Astrocyte of the cerebellum (primary cell): ENCODE measurements at places on chromosomes 1 and 21.

- DNase-seq, result peak; percentile 52
These were observed 64.6 kb downstream of the IER5 start for GRCh38 chr1:181152892-181153633.

GRCh38 chr1:162861625-162862024 is 650 bp upstream of the CCDC190 start:
- DNase-seq, result no peak

DNA sequence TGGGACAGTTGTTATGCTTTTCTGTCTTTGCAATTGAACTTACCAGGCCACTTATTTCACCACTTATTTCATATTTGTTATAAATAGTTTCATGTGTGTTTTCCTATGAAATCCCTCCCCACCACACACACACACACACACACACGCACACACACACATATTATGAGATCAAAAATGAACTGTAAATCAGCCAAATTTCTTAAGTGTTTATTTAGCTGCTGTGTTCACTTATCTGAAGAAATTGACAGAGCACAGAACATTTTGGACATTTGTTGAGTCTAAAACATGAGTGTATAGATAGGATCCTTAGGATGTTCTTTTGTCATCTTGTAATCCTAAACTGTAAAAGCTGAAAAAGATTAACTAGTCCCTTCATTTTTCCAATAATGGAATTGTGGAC is 7.8 kb upstream of the TNFSF18 start:
- no peak for DNase-seq

GRCh38 chr1:85343612-85344255 is 67.3 kb upstream of the BCL10 start:
- DNase-seq, result no peak

DNA sequence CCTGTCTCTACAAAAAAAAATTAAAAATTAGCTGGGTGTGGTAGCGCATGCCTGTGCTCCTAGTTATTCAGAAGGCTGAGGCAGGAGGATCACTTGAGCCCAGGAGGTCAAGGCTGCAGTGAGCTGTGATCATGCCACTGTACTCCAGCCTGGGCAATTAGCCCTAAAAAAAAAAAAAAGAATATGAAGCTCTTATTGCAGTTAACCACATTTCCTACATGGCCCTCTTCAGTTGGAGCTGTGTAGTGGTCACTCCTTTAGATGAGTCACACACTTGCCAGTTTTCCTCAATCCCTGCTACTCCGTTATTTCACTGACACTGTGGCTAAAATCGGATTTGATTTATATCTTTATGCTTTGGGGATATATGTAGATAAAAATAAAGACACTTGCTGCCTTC is 11.8 kb downstream of the NFYC start:
- DNase-seq, result peak; percentile 75

DNA sequence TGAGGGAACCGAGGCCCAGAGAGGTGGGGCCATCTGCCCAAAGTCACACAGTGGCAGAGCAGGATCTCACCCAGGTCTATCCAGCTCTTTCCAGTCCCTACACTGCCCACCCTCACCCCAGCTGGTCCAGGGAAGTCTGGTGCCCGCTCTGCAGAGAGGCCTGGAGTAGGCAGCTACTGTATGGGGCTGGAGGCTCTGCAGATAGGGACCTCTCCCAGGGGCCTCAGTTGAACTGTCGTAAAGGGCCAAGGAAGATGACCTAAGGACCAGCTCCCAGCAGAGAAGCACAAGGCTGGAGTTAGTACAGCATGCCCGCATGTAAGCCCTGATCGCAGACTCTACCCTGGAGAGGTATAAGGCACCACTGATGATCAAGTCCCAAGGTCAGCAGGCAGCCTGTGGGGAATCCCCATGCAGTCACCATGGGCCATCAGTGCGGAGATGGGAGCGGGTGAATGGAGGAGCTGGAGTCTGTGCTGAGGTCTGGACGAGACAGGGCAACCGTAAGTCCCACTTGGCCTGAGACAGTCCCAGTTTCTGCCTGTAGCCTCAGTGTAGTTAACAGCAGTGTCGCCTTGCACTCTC is 320.2 kb downstream of the MATN1 start:
- DNase-seq, result no peak

DNA sequence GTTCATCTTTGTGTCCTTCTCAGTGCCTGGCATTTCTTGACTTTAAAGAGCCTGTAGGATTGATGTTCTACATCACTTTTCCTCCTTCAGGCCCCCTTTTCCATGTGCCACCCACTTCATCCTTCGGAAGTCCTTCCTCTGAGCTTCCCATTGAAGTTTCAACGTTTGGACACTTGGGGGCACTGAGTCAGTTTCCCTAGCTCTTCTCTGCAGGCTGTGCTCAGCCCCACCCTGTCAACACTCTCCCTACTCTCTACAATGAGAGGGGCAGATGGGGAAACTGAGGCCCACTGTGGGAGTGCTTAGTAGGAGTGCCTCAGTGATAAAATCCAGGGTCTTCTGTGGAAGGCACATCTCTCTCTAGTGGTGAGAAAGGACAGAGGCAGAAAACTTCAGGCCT is 11.9 kb downstream of the KCNJ10 start:
- no peak for DNase-seq

- DNase-seq, result no peak
These were observed 41.4 kb downstream of the ZMYM1 start for GRCh38 chr1:35120458-35121133.

- DNase-seq, result no peak
These were observed 33.5 kb upstream of the TNFSF4 start for GRCh38 chr1:173240609-173241008.

DNA sequence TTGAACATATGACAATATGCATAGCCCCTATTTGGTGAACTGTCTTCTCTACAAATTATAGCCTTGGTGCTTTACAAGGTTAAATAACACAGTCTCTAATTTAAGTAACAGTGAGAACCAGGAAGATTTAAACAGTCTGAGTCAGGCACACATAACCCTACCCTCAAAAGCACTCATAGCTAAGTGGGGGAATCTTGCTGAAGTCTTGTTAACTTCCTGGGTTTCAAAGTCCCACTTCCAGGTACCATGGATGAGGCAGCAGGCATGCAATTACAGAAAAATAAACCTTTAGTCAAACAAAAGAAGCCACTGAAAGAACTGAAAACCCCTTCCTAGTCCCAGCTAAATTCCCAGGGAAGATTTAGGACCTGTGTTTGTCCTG is 147.6 kb downstream of the PBX1 start:
- DNase-seq, result no peak

- DNase-seq, result no peak
These were observed 67.1 kb downstream of the BCAR3 start for GRCh38 chr1:93614541-93614940.

- no peak for DNase-seq
These were observed 378.8 kb downstream of the USP25 start for GRCh38 chr21:16108561-16109075.

- DNase-seq, result no peak
These were observed 2.8 kb downstream of the LAPTM5 start for GRCh38 chr1:30754684-30755171.

DNA sequence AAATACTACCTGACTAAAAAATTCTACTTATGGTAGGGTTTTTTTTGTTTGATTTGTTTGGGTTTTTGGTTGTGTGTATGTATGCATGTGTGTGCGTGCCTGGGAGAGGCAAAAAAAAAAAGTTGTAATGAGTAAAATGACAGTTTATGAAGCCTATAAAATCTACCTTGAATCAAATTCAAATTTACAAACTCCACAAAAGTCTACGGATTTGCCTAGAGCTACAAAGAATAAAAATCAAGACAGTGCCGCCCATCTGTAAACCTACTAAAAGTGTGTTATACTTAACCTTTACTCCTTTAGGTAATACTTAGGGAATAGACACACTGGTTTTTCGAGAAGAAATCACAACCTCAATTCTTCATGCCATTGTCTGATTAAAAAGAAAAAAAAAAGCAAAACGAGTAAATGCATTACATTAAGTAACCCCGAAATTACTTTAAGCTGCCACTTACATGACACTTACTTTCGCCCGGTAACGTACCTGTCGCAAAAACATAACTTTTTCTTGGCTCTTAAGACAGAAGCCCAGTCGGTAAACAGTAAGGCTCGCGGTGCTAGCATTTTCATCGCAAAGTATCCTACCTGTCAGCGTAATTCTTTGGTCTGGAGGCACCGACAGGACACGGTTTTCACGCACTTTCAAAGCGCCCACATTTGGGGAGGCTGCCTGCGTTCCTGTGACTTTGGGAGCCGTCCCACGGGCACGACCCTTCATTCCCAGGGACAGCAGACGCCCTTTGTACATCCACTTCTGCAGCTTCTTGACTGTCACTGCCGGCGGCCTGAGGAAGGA is 951 bp downstream of the SYDE2 start:
- DNase-seq, result no peak

GRCh38 chr1:66452982-66453381 is 81.0 kb upstream of the SGIP1 start:
- no peak for DNase-seq

GRCh38 chr1:116706123-116706522 is 38.6 kb upstream of the IGSF3 start:
- no peak for DNase-seq

- no peak for DNase-seq
These were observed 20.0 kb upstream of the IGSF5 start for GRCh38 chr21:39724944-39725343.
